Stimulated activated CD4-positive, alpha-beta T cell treated with anti-CD3 and anti-CD28 coated beads, Interleukin-15, amount 100 ng/mL, for 1 hour (primary cell): ENCODE measurements at places on chromosomes 4 and X.

GRCh38 chrX:107552930-107553329 is 75.4 kb upstream of the PRPS1 start:
- no peak for DNase-seq

GRCh38 chrX:68532831-68533533 is 34.1 kb downstream of the YIPF6 start:
- no peak for DNase-seq

DNA sequence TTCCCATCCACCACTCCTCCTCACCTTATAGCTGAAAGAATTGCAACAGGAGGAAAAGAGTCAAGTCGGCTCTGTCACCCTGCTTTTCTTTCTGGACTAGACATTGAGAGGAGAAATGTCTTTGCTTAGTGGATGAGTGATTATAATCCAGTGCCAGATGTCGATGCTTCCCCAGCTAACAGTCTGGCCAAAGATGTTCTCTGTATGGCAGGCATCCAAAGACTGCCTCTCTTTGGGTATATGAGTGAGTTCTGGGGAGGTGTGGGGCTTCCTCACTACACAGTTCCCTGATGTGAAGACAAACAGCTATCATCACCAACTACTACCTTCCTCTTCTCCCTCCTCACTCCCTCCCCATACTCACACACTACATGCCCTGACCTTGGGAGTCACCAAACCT is 90.9 kb downstream of the COMMD8 start:
- DNase-seq, result no peak

DNA sequence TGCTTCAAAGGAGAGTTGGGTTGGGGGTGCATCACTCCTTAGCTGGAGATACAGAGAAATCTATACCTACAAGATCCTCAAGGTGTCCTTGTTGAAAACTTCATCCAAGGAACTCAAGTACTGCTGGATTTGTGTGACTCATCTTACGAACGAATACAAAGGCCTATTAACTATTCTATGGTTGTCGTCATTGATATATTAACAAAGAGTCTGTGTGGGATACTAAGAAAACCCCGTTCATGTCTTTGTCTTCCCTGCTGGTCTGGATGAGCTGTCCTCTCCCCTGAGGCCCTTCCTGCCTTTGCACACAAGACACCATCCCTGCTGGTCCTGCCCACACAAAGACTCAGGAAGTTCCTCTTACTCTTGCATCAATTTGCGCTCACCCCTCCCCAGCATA is 54.9 kb upstream of the IRF2 start:
- no peak for DNase-seq

- no peak for DNase-seq
These were observed 141.7 kb downstream of the HHIP start for GRCh38 chr4:144787365-144788258.

- no peak for DNase-seq
These were observed 1.7 kb upstream of the IL1RAPL2 start for GRCh38 chrX:104564335-104564734.

- DNase-seq, result no peak
These were observed 45.8 kb downstream of the KLHL15 start for GRCh38 chrX:23981222-23981621.

DNA sequence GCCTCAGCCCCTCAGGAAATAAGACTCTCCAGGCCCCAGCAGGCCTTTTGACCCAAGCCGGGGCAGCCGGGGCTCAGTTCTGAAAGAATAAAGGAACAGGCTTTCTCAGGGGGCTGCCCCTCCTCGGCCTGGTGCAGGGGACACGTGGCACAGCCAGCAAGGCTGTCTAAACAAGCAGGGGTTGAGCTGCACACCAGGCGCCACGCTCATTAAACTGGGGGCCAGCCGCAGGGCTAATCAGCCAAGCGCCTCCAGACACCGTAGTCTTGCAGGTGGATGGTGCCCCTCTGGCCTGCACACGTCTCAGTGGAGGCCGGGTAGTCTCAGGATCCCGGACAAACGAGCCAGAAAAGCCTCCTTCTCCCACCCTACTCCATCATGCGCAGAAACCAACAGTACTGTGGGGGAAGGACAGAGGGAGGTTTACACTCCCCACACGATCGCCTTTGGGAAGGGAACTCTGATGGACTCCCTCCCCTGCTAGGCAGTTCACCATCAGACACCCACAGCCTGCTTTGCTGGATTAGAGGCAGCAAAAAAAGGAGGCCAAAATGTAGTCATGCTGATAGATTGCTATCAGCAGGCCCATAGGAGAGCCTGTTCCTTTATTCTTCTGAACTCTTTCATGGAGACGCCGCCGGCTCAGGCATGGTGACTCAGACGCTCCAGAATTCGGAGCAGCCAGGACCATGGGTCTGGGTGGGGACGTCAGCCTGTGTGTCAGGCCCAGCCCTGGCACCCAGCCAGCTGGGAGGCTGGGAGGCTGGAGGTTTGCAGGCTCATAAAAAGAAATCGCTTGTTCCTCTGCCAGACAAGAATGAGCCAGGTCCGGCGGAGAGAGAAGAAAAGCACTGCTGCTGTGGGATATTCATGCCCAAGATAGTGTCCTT is 342.4 kb downstream of the BCOR start:
- DNase-seq, result no peak

DNA sequence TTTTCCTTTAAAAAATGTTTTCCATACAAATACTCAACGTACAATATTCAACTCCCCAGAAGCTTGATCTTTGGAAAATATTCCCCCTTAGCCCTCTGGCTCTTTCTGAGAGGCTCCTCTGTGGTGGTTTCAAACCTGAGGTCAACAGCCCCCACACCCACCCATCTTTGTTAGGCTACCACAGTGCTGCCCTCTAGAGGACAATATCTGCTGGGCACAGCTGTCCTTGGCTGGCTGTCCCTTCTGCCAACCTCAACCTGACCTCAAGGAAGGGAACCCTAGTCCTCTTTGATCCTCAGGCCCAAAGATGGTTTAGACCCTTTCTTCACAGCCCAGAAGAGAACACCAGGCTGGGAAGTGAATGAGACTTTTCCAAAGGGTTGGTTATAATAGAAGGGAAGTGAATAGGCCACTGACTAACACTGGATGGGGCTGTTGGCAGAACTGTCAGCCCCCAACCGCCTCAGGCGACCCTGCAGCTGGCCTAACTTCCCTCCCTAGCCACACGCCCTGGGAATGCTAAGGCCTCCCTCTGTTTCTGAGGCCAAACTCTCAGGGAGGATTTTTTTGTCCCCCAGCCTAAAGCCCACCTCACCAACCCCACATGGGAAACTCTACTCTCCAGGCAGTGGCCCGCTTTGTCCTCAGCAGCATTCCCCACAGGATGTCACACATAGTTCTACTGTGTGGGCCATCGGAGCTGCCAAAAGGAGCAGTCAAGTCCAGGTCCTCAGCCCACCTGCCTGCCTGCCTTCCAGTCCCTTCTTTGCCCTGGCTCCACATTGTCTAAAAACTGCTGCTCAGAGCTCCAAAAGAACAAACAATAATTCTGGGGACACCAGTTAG is 34.3 kb downstream of the NYX start:
- DNase-seq, result no peak

DNA sequence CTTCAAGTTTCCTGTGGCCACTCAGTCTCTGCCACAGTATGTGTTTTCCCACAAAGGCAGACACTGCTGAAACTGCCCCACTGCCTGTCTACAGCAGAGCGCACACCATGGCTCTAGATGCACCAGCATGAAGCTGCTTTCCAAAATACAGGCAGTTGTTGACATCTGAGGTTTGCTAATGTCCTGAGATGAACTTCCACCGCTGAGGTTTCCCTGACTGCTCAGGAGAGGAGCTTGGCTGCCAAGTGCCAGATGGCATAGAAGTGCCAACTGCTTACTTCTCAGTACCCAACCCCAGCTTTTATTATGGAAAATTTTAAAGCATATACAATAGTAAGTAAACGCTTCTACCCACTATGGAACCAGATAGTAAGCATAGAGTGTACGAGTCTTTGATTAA is 61.0 kb upstream of the EXOC1L start:
- no peak for DNase-seq

GRCh38 chr4:127586922-127587571 is 45.7 kb upstream of the INTU start:
- no peak for DNase-seq

DNA sequence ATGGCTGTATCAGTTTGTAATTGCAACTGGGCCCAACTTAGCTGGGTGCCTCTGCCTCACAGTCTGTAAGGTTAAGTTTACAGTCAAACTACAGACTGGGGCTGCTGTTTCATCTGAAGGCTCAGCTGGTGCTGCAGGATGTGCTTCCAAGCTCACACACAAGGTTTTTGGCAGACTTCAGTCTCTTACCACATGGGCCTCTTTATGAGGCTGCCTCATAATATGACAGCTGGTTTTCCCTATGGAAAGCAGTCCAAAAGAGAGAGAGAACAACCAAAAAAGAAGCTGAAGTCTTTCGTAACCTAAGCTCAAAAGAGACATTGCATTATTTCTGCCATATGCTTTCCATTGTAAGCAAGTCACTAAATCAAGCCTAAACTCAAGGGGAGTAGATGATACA is 271.7 kb downstream of the DCTD start:
- DNase-seq, result no peak

DNA sequence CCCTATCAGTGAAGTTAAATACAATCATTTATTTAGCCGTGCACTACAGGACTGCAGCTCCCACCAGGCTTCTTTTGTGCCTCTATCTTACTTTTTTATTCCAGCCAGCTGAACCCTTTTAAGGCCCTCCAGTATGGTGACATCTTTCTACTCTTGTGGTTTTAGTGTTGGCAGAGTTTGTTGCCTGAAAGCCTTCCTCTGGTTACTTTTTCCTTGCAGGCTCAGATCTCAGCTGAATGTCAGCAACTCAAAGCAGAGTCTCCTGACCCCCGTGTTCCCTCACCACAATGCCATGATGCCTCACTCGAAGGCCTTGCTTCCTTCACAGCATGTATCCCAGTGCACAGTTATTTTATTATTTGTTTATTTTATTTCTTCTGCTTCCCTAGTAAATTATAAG is 818.9 kb upstream of the LCORL start:
- no peak for DNase-seq

- no peak for DNase-seq
These were observed 13.0 kb upstream of the SOWAHD start for GRCh38 chrX:119745283-119745848.

- DNase-seq, result no peak
These were observed 33.9 kb upstream of the BLTP1 start for GRCh38 chr4:122118243-122118642.

DNA sequence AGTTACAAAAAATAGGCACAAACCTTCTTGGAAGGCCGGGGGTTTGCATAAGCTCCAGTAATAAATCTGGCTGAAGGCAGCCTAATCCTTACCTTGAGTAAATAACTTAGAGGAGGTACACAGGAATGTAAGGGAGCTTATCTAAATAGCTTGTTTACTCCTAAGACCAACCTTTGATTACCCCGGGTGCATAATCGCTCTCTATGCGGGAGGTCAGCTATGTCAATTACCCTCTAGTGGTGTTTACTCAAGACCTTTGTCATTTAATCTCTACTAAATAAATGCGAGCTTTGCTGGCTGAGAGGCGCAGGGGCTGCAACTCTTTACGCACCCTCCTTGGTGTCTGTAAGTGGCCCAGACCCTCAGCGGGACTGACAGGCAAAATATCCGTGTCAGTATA is 50.2 kb upstream of the MAP9 start:
- no peak for DNase-seq

GRCh38 chr4:151534195-151534594 is 125.2 kb downstream of the FHIP1A start:
- no peak for DNase-seq

DNA sequence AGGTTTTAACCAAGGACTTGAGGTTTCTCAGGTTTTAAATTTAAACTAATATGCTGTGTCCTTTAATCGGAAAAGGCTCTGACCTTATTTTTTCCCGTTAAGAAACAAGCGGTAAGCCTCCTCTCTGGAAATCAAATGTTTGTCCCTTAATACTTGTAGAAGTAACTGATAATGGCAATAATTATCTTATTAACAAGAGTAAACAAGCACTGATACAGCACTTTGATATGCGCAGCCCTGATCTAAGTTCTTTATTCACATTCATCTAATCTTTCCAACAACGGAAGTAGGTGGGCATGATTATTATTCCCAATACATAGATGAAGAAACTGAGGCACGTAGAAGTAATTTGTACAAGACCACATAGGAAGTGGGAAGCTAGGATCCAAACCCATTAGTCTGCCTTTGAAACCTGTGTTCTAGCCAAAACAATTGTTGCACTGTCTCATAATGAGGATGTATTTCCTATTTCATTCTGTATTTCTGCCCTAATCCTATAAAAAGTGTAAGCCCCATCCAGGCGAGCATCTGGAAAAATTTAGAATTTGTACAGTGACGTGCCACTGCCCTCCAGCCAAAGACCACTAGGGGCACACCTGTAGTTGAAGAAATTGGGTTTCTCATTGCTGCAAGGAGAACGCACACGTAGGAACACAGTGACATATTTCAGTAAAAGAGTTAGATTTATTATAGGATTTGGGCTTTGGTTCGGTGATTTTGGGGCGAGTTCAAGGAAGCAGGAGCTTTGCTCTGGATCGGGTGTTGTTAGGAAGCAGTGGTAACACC is 606 bp downstream of the CXorf58 start:
- no peak for DNase-seq
